AG09309 (cell line): ENCODE measurements at places on chromosomes 5 and 9.

DNA sequence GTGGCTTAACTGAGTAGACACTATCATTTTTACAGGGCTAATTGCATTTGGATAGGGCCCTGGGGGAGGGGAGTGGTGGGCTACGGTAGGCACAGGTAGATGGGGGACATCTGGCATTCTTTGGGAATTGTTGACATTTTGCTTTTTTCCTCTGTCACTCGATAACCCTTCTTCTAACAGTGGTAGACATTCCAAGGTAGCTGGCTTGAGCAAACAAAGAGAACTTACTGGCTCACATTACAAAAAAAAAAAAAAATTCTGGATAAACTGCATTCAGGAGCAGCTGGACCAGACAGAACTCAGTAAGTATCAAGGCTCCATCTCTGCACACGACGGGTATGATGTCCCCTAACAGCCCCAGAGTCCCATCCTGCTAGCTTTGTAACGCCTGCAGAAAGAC is 585.2 kb downstream of the ZNF608 start:
- DNase-seq: no peak

GRCh38 chr9:86577420-86578333 is 223.5 kb upstream of the TUT7 start:
- DNase-seq: no peak

DNA sequence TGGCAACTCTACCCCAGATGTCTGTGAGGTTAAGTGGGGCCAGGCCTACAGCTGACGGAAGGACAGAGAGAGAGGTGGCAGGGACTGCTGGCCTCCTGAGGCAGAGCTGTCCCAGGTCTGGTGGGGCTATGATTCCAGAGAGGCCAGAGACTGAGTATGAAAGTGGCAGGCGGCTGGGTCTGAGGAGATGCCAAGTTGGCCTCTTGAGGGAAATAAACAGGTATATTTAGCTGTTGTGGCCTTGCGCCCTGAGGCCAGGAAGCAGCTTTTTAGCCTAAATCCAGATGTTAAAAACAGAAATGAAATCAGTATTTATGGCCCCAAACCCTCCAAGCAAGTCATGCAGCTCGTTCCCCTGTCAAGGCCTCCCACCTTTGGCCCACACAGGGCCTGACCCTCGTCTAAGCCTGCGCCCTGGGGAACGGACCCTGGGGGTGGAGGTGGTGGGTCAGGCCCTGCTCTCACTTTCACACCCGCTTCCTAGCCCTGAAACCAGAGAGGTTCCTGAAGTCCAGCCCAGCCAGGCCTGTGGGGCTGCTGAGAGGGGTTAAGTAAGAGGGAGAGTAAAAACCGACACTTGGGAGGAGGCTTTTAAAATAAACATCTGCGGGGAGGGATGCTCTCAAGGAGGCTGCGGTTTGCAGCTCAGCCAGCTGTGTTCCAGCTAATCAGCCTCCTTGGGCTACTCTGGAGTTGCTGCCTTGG is 18.7 kb downstream of the PCDHGC5 start:
- DNase-seq: no peak

DNA sequence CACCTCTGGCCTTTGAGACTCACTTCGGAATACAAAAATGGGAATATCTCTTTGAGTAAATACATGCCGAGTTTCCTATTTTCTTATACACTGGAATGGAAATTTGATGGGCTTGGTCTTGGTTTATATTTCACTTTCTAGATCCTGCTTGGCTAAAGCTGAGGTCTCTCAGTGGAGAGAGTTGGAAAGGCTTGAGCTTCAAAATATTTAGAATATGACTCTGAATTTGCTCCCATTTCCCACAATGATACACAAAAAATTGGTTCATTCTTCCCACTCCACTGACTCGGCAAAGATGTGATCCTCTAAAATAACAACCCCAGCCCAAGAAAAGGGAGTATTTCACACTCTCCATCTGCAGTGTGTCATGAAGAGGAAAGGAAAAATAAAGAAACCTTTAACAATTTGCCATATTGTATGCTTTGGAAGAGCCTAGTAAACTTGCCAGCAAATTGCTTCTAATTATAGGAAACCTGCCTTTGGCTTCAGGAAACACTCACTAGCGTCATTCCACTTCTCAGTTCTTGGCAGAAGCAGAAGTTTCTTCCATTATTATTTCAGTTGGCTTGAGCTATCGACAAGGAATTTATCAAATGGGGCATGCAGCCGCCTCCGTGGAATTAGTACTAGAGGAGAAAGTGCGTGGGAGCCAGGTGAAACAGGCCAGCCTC is 302.9 kb downstream of the NSG2 start:
- no peak for DNase-seq

DNA sequence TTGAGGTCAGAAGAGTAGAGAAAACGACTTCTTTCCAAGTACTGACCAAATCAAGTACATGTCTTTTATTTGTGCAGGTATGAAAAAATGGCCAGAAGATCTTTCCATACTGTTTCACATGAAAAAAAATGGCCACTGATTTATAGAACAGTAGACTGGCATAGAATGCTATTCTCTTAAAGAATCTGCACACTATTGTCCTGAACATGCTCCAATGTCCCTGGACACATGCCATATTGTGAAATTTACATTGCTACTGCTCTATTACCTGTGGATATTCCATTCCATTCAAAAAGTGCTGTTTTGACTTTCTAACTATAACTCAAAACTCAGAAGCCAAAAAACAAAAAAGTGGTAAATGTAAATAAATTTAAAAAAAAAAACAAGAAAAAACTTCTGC is 60.6 kb downstream of the FBXL17 start:
- no peak for DNase-seq

- DNase-seq: no peak
Observed at GRCh38 chr9:98009936-98010335, 26.8 kb downstream of the ANP32B start.

GRCh38 chr9:32413424-32413823 is 29.0 kb downstream of the ACO1 start:
- no peak for DNase-seq

GRCh38 chr9:91174772-91175171 is 186.9 kb downstream of the AUH start:
- no peak for DNase-seq

- DNase-seq: no peak
Observed at GRCh38 chr9:136952876-136953770, 1.1 kb downstream of the LCN12 start.

DNA sequence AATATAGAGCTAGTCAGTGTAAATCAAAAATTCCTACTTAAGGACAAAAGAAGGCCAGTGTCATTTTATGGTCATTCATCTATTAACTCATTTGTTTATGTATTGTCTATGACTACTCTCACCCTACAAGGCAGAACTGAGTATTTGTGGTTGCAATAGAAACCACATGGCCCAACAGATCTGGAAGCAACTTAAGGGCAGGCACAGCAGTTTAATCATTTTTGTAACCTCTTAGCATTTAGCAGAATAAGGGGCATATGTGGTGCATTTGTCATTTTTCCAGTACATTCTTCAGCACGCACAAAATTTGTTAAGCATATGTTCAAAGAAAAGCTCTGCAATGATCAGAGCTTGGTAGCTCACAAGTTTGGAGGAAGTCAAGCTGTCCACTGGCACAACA is 1.1 kb downstream of the FKBP15 start:
- peak; percentile 37 for DNase-seq

GRCh38 chr9:114138552-114138971 is 16.8 kb upstream of the COL27A1 start:
- DNase-seq: no peak

GRCh38 chr5:96633820-96634219 is 28.4 kb upstream of the CAST start:
- no peak for DNase-seq

DNA sequence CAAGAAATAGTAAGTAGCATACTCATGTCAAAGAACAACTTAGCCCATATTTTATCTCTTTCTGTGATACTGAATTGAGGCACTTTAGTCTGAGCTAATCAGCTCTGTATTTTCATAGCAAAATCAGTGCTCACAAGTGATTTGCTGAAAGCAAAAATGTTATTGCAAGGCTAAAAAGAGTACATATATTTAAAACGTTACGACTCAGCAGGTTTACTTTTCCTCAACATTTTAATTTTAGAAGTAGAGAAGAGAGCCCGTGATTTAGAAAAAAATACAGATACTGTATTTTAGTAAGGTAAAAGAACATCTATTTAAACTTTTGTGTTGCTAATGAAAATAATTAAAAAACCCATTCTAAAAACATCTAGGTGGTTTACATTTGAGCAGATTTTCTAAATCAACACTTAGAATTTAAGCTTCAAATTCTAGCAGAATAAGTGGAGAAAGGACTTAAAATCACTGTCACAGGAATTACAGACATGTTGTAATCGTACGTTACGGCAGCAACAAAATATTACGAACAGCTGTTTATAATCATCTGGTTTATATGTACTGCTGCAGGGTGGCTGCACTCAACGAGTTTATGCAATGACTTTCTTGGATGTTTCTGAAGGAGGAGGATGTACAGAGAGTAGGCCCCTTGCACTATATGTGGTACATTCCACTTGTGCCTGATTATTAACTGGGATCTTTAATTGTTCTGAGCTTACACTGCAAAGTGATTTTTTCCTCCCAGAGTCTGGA is 20.1 kb downstream of the SREK1 start:
- DNase-seq: peak; percentile 59

DNA sequence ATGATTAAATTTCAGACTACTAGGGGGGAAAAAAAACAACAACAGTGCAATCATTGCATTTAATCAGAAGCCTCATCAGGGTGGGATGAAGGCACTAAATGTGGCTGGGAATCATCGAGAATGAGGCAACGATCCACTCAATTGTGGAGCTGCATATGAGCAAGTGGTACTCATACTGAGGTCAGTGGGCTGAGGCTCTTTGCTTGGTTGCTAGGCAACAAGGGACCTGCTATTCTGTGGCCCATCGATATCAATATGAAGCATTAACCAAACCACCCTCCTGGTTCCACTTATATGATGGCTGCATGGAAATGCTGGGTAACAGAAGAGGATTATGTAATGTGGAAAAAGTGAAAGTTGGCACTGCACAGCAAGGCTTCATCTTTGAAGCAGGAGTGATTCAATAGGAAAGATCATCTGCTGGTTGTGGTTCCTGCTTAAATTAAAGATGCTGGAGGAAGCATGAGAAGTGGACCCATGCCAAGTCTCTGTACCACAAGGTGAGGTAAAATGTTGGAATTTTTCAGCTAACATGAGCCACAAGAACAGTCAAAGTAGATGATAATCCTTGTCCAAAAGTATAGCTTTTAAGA is 159.8 kb upstream of the HMHB1 start:
- DNase-seq: no peak

DNA sequence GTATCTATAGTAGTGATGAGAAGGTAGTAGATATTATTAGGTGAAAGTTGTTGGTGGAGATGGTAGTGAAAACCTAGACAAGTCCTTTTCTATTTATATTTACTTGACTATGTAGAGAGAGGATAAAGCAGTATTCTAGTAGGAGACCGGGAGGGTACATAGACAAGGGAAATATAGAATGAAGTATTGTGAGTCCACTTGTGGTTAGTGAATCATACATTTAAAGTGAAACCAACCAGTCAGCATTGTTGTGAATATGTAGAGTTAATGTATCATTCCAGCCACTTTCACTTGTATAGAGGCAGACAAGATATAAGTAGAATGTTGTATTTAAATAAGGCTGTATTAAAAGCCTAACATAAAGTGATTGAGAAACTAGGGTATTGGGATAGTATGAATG is 1711.3 kb upstream of the ACO1 start:
- DNase-seq: no peak

DNA sequence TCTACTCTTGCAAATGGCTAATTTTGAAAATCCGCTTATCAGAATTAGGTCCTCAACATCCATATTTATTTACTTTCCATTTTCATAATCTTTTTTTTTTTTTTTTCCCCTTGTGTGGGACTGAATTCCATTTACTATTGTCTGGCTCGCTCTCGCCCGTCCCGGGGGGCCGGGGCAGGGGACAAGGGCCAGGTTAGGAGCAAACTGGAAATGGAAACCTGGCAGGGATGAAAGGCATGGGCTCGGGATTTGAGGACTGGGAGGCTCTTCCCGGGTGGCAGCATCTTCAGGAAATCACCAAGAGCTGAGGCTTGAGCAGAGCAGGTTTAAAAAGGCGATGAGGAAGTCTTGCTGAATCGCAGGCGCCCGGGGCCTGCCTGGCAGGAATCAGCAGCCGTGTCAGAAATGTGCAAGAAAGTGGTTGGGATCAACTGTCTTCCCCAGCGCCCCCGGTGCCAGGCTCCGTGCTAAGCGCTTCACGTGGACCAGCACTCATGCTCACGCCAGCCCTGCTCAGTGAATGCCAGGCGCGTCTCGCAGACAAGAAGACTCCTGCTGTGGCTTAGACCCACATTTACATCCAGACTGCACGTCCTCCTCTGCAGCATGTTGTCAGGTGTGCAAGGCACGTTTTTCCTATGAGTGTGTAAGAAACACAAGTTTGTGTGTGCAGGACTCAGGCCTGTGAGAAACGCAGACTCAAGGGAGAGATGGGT is 66.3 kb upstream of the UNC5A start:
- DNase-seq: no peak

DNA sequence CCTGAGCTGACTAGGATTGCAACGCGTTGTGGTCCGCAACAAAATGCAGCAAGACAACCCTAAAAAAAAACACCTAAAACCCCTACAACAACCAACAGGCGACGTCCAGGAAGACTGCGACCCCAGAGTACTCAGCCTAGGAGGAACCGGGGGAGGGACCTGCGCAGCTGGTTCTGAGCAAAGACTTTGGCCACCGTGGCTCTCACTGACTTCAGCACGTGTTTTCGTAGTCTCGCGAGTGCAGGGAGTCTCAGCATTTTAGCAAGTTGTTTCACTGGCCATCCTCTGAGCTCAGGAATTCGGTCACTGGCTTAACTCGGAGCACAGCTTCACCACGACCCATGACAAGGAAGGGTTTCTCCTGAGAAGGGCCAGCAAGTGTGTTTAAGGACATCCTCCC is 8.6 kb upstream of the ZDHHC11 start:
- DNase-seq: no peak

DNA sequence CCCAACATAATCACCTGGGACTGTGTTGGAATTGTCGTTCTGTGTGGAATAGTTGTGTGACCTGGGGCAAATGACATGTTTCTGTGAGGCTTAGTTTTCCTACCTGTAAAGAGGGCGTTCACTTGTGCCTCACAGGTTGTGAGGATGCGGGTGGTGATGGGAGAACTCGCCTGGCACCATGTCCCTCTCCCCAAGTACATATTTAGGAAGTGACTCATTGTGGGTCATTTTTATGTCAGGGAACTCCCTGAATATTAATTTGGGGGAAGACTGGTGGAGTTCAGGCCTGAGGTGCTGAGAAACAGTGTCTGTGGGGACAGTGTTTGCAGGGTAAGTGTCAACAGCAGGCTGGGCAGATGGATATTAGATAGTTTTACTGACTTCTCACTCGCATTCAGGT is 144.7 kb downstream of the KDM4C start:
- DNase-seq: no peak

GRCh38 chr9:85941966-85942912 is 1.3 kb downstream of the NAA35 start:
- DNase-seq: no peak
